ENCODE measurements at places on chromosomes 2 and 18.

- no peak for DNase-seq
Measured at GRCh38 chr18:27855486-27855885, 321.4 kb downstream of the CDH2 start.

DNA sequence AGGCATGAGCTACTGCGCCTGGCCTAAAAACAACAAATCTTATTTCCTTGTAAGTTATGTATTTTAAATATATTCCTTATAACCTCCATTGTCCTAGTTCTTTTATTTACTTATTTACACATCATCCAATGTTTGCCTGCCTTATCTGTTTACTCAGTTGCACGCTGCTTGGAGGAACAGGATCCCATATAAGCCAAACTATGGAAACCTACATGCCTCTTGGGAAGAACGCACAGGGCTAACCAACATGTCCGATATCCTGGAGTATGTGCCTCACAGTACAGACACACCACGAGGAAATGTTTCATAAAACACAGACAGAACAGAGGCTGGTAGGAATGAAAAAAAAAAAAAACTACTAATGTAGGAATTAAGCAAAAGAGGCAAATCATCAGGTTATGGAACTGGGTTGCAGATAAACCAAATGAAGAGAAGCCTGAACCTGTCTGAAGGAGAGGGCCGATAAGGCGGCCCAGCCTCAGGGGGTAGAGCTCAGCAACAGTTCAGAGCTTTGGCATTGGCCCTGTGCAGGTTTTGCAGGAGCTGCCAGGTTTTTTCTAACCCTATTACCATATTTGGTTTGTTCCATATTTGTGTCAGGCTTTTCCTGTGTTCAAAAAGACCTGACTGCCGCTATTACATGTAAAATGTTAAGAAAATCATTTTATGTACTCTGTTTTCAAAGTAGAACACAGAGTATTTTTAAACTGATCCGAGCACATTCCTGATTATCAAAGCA is 19.9 kb upstream of the SP3 start:
- no peak for DNase-seq

DNA sequence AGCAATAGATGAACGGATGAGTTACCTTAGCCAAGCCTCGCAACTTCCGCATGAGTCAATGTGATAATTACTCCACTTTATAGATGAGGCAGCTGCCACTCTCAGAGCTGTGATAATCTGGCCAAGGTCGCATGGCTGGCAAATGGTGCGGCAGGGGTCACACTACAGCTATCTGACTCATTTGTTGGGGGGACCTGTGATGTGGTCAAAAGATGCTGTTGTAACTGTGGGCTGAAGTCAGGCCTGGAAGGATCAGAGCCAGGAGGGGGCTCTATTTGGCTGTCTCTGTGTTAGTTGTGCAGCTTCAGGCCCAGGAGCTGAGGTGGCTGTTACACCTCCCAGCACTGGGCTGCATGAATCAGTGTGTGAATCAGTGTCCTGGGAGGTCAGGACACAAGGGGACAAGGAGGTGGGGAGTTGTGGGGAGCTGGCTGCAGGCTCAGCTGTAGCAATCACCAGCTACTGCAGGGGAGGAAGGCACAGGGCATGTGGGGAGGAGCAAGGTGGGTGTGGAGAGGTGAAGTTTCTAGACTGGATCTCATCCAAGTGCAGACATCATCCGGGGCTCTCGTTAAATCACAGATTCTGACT is 33.1 kb downstream of the NGEF start:
- no peak for DNase-seq

DNA sequence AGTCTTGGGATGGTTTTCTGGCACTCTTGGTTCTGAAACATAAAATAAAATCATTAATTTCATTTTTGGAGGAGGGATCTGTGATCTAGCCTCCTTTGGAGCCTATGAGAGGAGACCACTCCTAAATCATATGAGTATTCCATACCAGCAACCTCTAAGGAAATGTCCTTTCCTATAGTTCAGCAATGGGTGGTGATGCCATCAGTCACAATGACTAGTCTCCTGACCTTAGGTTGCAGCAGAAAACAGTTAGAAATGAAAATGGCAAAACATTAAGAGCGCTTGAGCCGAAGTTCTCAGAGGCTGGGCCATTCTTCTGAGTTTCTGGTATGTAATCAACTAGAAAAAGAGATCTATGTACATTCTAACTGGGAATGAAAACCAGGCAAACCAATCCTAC is 56.5 kb downstream of the TMEM247 start:
- no peak for DNase-seq

DNA sequence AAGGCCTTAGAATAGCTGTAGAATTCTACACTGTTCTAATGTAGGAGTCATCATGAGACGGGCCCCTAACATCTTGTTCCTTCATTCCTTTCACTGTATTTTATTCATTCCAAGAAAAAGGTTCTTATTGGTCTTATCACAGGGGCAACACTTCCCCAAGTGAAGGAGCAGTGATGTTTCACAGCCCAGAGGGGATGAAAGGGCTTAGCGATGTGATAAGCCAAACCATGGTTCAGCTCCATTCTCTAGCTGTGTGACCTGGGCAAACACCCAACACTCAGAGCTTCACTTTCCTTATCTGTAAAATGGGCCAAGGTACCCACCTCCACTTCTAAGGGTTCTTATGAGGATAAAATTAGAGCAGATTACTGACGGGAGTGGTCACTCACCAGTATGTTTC is 25.4 kb upstream of the HS6ST1 start:
- no peak for DNase-seq

DNA sequence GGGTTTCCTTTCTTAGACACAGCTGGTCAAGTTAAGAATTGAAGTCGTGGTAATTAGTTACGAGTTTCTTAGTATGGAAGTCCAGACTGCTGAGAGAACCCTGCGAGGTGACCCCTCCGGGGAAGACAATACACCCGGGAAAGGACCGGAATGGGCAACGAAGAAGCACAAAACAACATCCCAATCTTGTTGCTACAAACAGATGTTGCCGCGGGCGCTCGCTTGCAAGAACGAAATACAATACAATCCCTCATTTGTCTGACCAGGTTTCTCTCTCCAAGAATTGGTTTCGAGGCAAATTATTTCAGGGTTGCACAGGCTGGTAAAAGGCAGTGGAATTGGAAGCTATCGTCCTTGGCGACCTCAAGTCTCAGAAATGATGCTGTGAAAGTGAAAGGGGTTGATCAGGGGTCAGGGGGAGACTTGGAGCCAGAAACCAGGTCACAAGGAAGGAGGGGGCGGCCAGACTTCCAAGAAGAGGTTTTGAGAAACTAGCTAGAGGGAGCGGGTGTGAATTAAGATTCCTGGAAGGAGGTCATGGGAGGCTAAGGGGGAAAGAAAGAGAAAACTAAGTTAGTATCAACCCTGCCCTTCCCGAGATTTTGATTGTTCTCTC is 401.9 kb downstream of the HRH4 start:
- DNase-seq: no peak

DNA sequence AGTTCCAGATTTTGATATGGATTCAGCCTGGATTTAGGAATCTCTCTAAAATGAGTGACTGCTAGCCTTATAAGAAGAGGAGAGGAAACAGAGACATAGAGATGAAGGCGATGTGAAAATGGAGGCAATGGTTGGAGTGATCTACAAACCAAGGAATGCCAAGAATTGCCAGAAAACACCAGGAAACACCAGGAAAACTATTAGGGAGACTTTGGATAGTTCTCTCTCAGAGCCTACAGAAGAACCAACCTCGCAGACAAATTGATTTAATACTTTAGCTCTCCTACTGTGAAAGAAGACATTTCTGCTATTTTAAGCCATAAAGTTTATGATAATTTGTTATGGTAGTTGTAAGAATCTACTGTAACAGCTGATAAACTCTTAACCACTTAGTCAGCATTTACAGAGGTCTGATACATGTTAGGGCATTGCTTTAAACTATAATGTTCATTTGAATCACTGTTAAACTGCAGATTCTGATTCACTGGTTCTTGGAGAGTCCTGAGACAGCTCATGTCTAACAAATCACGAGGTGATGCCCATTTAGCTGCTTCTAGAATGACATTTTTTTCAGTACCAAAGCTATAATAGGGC is 1702.6 kb upstream of the LRRTM1 start:
- DNase-seq: no peak

- no peak for DNase-seq
Measured at GRCh38 chr2:64787019-64787365, 133.3 kb upstream of the SERTAD2 start.
